ENCODE measurements at places on chromosomes 2 and 18.

GRCh38 chr2:23756593-23757292 is 170.2 kb downstream of the ATAD2B start:
- DNase-seq = no peak

GRCh38 chr2:177029501-177029900 is 183.1 kb upstream of the HNRNPA3 start:
- DNase-seq = no peak

DNA sequence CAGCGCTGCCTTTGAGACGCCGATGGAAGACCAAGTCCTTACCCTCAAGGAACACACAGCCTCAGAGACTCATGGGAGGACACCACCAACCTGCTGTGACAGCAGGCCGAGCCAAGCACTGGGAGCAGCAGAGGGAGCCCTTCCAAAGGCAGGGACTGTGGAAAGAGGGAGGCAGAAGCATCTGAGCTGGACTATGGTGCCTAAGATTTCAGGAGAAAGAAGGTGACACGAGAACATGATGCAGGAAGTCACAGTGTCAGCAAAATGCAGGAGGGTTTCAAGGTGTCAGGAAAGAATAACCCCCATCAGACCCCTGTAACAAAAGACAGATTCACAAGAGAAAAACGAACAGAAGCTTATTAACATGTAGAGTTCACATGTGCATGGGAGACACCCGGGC is 24.2 kb upstream of the COX7A2L start:
- no peak for DNase-seq

DNA sequence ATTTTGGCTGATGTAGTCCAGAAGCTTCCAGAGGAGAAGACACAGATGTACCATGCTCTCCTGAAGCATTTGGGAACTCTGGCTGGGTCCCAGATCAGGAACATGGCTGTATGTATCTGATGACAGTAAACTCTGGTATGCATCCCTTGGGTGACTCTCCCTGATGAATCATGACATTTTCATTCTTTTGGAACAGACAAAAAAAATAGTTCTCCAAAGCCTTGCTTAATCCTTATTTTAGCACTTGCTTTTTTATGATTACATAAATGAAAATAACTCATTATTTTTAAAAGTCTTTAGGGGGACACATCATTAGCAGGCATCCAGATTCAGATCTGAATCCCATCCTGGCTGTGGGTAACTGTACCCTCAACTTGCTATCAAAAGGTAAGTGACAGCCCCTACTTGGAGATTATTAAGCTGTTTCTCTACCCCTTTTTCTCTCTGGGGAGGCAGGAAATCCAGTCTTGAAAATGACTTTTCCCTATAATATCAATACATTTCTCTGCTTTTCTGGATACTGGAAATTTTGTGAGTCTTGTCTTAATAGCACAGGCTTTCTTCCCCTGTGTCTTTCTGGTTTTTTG is 23.3 kb downstream of the AOX1 start:
- peak; percentile 84 for DNase-seq
